ENCODE measurements at places on chromosomes 7 and 10.

DNA sequence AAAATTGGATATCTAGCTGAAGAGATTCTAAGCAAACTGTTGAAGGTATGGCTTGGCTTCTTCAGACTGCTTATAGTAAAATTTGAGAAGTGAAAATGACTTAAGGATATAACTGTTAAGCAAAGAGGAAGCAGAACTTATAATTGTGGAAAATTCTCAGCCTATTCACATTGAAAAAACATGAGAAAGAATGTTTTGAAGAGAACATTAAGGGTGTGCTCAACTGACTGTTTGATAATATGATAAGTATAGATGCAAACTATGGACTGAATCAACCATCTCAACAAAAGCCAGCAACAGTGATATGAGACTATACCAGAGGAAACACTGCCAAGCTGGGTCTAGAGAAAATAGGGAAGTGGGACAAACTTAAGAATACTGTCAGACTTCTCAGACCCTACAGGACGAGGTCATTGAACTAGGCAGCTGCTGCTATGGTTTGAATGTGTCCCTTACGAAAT, 133.1 kb upstream of the PPP1R3A start:
- no peak for DNase-seq

DNA sequence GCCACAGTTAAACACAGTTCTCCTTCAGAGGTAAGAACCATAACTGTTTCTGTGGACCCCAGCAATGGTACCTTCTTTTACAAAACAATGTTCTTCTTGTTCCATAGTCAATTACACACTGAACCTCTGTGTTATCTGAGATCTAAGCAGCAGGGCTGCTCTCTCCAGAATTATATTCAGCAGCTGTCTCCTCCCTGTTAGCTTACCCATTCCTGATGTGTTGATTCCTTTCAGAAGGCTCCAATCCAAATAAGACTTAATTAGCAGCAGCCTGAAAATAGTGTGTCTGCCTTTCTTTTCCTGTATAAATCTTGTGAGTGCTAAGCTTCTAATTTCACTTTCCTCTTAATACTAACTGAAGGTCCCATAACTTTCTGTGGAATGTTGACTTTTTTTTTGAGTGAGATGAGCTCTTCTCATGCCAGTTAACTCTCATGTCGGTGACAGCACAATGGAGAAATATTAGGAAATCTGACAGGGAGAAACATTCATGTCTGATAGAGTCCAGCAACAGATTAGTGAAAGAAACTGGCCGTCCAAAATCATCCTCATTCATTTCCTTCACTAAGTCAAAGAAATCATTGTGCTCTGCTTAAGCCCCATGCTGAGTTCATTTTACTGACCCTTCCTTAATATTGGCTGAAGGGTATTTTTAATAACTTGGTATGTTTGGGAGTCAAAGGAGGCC, 226.5 kb downstream of the PRKG1 start:
- DNase-seq, result no peak

DNA sequence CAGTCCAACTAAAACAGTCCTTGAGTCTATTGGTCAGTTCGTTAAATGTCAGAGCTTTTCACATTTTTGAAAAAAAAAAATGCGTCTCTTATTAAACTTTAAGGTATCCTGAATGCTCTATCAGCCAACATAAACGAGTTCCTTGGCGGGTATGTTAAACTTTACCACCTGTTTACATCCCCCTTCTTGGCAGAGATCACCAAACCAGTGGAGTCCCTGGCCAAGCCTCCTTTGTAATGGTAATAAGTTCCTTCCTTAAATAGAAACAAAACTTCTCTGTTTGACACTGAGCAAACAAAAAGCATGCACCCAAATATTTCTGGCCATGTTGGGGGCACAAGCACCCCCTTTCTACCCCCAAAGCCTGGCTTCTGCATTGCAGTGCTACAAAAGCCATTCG, 3.2 kb downstream of the TRIL start:
- DNase-seq, result no peak

- peak; percentile 22 for DNase-seq
Measured at GRCh38 chr10:1651270-1651966, 85.9 kb downstream of the ADARB2 start.

- no peak for DNase-seq
Measured at GRCh38 chr10:17410907-17411306, 43.5 kb downstream of the ST8SIA6 start.

GRCh38 chr7:32879460-32879859, 12.1 kb downstream of the KBTBD2 start:
- DNase-seq, result peak; percentile 20

DNA sequence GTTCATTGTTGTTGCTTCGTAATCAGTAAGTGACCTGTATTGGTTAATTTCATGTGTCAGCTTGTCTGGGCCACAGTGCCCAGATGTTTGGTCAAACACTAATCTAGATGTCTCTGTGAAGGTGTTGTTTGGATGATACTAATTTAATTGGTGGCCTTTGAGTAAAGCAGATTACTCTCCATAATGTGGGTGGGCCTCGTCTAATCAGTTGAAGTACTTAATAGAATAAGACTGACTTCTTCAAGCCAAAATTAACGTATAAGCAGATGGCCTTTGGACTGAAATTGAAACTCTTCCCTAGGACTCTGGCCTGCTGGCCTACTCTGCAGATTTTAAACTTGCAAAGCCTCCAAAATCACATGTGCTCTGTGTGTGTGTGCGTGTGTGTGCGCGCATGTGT, 245.7 kb downstream of the GFRA1 start:
- no peak for DNase-seq

GRCh38 chr7:100942045-100942774, 7.1 kb upstream of the MUC3A start:
- no peak for DNase-seq

DNA sequence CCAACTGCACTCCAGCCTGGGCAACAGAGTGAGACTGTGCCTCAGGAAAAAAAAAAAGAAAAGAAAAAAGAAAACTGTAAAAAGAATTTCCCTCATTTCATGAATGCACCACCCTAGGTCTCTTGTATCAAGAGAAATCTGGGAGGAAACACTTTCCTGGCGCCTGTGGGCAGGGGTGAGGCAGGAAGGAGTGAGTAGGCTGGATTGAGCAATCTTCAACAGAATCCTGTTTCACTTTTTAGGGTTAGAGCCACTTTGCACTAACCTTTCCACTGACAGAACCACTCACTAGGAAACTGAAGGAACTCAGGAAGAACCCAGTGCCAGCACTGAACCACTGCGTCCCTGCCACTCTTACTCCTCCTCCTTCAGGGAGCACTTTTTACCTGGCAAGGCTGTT, 282.1 kb downstream of the CCDC3 start:
- DNase-seq, result no peak

GRCh38 chr7:103793614-103794013, 195.8 kb downstream of the RELN start:
- DNase-seq, result no peak

- DNase-seq, result no peak
Measured at GRCh38 chr10:130361351-130362105, 225.3 kb downstream of the GLRX3 start.

DNA sequence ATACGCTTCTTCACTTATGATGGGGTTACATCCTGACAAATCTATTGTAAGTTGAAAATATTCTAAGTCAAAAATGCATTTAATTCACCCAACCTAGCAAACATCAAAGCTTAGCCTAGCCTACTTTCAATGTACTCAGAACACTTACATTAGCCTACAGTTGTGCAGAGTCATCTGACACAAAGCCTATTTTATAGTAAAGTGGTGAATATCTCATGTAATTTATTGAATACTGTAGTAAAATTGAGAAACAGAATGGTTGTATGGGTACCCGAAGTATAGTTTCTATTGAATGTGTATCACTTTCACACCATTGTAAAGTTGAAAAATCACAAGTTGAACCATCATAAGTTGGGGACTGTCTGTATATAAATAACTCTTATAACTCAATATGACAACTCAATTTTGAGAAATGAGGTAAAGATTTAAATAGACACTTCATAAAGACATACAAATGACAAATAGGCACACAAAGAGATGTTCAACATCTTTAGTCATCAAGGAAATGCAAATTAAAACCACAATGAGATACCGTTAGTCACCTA, 73.9 kb downstream of the C10orf90 start:
- DNase-seq, result no peak

DNA sequence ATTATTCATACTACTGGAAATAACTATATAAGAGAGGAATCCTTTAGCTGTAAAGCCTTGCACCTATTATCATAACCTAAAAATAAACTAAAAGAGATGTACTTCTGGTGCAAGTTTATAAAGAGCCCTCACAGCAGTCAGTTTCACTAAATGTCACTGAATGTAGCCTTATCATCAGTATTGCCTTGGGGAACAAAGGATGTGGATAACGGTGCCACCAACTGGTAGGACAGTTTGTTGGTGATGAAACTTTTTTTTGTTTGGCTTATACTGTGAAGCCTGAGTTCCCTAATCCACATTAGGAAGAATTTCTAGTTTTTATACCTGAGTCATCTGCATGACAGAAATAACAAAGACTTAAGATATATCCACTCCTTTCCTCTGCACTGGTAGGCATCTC, 117.9 kb upstream of the COL1A2 start:
- DNase-seq, result no peak

- no peak for DNase-seq
Measured at GRCh38 chr7:48537561-48537960, 366.3 kb downstream of the ABCA13 start.

Measured in cerebellar cortex (tissue), 1 donor.